ENCODE measurements at places on chromosomes 4 and X. TPM values are rescaled to one million over a fixed set of nuclear protein-coding genes. Genes with fewer than 3 reads are reported as not detected.

DNA sequence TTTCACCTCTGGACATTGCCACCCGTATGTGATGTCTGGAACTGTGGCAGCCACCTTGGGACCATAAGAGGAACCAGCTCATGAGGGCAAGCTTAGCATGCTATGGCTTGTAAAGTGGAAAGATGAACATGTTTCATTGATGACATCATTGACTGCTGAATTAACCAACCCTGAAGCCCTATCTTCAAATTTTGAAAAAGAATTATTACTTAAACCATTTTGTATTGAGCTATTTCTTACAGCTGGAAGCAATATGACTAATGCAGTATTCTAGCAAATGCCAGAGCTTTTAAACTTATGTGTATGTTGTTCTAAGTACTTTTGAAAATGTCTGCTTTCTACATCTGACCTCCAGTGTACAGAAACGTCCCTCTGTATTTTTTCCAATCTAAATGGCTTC, 18.1 kb downstream of the GUCY2F start:
- DNase-seq = no peak

Gene EDA
- total RNA-seq = 0.87 TPM

DNA sequence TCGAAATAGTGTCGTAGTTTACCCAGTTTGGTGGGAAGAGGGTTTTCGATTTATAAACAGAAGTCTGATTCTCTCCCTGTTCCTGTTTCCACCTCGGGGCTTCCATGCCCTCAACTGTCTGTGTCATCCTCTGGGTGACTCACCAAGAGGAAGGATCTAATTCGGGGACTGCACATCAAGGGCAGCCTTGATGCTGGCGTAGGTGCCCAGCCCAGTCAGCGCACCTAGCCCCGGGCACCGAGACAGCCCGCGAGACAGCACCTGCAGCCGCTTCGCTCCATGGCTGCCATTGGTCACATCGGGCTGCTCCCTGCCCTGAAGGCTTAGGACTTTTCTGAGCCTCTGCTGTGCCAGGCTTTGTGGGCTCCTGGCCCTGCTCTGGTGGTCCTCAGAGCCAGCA, 7.7 kb downstream of the ABCD1 start:
- no peak for DNase-seq

DNA sequence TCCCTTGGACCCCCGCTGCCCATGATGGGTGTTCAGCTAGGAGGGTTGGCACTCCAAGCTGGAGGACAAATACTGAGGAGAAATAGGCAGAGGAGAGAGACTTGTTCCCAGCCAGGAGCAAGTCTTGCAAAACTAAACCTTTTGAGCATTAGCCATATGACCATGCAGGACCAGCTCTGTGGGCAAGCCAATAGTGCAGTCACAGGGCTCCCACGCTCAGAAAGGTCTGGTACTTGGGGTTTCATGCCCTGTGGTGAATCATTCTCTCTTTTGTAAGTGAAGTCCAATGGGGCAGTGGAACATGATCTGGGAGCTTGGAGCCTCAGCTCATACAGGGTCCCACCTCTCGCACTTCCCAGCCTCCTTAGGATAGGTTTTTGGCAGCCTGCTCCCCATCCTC, 300.9 kb downstream of the BCOR start:
- peak; percentile 28 for DNase-seq

- no peak for DNase-seq
Measured at GRCh38 chr4:70402762-70403161, 5.0 kb downstream of the OPRPN start.

Gene MAGEC3
- total RNA-seq = not detected

Gene UGT2B15
- 0.10 TPM for total RNA-seq
